ENCODE measurements at places on chromosomes 5 and 9. TPM values are rescaled to one million over a fixed set of nuclear protein-coding genes. Genes with fewer than 3 reads are reported as not detected.

QRFP gene
- not detected for total RNA-seq

GRCh38 chr5:995318-995717 is 13.3 kb upstream of the NKD2 start:
- H3K27me3 ChIP-seq = peaks cover 18% of the 10 kb centered on the region
- H3K4me3 ChIP-seq = no peak overlapping the region
- DNase-seq = no peak

DNA sequence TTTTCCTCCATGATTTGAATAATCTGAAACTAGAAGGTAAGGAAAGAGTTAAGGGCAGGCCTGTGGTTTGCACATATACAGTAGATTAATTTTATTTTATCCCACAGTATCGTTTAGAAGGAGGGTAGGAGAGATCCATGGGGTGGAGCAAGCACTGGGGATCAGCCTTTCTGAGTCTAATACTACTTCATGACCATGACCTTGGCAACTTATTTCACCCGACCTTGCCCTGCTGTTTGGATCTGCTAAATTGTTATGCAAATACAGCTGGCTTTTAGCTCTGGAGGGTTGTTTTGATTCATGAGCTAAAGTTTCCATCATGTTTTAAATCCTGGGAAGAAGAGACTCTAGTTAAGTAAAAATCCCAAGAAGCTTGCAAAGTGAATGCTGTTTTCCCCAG is 864 bp upstream of the GRIN3A start:
- no peak for DNase-seq
- no peak overlapping the region for H3K4me3 ChIP-seq
- H3K27ac ChIP-seq = no peak overlapping the region

MTAP gene
- total RNA-seq = 26.7 TPM
